ENCODE measurements at places on chromosomes 7 and 10.

- DNase-seq = no peak
Observed at GRCh38 chr10:32004161-32004591, 52.0 kb downstream of the KIF5B start.

- no peak for DNase-seq
Observed at GRCh38 chr10:30396698-30397097, 37.3 kb upstream of the MAP3K8 start.

DNA sequence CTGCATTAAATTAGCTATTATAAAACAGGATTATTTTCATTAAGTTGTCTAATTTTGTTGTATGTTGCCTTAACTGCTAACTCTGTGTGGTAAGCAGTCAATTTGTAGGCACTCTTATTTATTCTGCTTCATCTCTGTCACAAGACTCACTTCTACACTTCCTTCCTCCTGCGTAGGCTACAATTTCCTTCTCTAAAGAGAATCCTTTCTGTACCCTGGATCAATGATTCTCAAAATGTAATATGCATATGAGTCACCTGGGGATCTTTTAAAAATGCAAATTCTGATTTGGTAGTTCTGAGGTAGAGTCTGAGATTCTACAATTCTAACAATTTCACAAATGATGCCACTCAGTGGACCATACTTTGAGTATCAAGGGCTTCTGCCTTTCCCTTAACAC lies 4.4 kb upstream of the UBE2D1 start:
- no peak for DNase-seq

DNA sequence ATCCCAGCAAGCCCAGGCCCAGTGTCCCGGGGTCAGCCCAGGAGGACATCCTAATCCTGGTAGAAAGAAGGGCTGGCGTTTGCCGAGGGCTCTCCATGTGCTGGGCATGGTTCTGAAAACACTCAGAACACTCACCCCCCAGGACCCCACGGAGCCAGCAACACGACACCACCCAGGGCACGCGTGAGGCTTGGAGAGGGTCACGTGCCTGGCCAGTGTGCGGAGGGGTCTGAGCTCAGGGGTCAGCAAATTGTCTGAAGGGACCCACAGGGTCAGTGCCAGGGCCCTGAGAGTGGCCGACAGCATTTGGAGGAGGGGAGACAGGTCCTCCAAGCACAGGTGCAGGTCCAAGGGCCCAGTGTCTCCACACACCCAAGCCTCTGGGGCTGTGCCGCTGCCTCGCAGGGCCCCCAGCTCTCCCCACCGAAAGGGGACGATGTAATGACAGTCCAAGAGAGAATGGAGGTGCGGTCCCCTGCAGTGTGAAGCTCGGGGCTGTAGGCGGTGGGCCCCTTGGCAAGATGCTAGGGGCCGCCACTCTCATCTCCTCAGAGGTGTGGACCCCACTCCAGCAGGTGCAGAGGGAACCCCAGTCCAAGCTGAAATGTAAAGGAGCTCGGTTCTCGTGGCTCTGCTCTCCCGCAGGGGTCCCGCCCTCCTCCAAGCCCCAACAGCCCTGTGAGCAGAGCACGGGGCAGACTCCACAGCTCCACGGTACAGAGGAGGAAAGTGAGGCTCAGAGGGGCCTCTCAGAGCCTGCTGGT lies 7.8 kb downstream of the FOXL3 start:
- DNase-seq = no peak

GRCh38 chr7:1269336-1269890 lies 36.7 kb downstream of the UNCX start:
- DNase-seq = no peak

DNA sequence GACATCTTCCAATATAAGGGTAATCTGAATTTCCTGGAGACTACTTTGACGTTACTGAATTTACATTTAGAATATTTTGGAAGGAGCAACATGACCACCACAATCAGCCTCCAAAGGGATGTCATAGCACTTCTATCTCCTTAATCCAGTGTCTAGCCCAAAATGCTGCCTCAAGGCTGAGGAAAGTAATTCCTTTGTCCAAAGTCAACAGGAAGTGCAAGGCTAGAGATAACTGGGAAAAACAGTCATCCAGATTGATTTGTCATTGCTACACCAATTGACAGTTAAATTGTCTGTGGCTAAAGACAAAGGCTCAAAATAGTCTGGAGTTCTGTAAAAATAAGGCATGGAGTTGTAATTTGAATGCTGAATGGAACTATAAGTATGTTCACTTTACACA lies 3.9 kb upstream of the TFPI2 start:
- DNase-seq = no peak

- no peak for DNase-seq
Observed at GRCh38 chr7:82209179-82209747, 234.3 kb downstream of the CACNA2D1 start.

DNA sequence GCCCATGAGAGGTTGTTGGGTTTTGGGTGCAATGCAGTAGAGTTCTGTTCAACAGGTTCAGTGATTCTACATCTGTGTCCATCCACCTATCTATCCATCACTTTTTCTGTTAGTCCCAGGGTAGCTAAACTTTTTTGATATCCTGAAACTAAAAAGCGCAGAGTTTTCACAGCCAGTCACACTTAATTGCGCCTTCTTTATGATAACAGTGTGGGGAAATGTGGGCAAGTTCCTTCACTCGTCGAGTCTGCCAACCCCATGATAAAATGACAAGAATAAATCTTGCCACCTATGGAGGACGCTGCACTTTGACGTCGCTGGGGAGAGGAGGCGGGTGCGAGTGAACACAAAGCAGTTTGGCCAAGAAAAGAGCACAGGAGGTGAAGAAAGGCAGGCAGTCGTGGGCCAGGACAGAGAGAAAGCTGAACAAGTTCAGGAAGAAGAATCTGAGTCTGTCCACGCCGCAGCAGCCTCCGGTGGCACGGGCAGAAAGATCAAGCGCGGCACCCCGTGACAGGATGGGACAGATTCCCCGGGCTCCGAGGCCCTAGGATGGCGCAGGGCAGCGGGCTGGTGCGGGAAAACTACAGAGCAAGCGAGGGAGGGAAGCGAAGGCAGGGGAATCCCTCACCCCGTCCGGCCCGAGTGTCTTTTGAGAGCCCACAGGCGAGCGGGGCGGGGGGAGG lies 9.2 kb downstream of the SP8 start:
- DNase-seq = no peak

DNA sequence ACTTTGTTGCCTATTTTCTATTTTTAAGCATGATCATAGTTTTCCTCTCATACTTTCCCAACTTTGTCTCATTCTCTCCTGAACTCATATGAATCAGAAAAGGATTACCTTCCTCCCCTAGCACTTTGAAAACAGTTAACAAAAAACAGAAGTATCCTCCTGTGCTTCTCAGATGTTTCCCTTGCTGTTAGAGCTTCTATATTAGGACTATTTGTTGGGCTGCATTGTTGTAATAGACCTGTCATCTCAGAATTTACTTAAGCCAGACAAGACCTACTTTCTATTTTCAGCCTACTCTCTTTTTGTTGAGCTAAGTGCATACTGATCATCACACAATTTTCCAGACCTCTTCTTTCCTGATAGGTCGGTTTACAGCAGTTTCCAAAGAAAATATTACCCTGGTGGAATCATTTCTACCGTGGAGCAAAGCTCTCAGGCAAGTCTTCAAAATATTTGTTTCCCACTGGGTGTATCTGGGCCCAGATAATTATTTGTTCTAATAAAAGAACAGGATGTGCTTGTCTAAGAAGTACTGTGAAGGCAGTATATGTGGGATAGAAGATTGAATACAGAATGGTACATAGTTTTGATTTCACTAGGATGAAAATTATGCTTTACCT lies 411.9 kb upstream of the KLF6 start:
- DNase-seq = no peak

GRCh38 chr7:127654404-127655394 lies 2.7 kb downstream of the SND1 start:
- no peak for DNase-seq

- no peak for DNase-seq
Observed at GRCh38 chr10:78992333-78992732, 76.4 kb upstream of the ZMIZ1 start.

- no peak for DNase-seq
Observed at GRCh38 chr10:33897291-33897752, 562.9 kb upstream of the NRP1 start.

DNA sequence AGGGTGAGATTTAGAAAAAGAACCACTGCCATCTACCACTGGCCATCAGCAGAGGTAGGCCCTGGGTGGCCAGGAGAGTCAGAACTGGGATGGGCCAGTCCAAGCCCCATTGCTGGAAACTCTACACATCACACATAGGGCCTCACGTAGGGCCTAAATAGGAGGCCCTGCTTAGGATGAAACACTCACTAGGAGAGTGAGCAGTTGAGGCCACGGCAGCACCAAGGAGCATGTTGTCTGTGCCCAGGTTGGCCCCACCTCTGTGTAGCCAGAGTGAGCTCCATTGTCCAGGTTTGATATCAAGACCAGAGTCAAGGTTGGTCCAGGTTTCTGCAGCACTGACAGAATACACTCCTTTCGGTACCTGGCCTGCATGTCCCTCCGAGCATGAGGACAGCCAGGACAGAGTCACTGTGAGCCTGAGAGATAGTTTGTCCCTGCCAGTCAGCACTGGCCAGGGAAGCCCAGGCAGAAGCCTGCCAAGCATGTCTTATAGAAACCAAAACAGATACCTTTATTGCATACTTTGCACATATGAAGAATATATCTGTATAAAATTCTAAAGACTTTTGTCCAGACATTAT lies 77.9 kb upstream of the CAMK2B start:
- DNase-seq = no peak

DNA sequence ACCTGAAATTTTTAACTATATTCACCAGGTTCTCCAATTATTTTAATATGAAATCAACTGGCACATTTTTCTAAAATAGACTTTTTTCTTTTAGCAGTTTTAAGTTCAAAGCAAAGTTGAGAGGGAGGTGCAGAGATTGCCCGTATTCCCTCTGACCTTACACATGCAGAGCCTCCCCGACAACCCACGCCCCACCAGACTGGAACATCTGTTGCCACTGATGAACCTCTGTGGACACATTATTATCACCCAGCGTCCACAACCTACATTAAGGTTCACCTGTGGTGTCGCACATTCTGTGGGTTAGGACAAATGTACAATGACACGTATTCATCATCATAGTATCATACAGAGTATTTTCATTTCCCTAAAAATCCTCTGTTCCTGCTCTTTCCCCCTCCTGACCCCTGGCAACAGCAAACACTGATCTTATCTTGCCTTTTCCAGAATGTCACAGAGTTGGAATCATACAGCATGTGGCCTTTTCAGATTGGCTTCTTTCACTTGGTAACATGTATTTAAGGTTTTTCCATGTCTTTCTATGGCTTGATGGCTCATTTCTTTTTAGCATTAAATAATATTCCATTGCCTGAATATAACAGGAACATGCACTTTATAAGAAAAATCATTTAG lies 37.1 kb downstream of the COBL start:
- DNase-seq = no peak

GRCh38 chr7:74253835-74254128 lies 417 bp downstream of the RFC2 start:
- no peak for DNase-seq

DNA sequence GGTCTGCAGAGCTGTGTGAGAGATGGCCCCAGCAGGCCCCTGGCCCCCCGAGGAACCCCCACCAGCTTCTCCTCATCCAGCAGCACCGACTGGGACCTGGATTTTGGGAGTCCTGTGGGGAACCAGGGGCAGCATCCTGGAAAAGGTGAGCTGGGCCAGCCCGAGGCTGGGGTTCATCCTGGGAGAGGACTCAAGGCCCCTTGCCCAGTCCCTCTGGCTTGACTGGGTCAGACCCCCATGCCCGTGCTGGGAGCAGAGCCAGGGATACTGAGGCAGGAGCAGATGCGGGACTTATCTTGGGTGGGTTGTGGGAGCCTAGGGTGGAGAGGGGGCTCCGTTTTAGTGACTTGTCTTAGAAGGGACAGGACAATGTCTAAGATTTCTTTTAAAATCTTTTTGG lies 47.5 kb downstream of the ZNF467 start:
- no peak for DNase-seq

DNA sequence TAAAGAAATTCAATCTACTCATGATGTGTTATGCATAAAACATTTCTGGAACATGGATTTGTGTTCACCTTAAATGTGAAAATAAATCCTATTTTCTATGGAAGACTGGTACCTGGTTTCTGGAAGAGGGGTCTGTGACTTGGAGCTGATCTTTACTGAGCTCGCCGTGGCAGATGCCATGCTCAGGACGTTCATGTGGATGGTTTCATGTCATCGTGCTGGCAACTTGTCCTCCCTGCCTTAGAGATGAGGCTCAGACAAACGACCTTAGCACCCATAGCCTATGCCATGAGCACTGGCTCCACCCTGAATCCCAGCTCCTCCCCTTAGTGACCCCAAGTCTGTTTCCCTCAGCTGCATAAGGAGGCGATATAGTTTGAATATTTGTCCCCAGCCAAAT lies 7.3 kb downstream of the PPIF start:
- DNase-seq = no peak

DNA sequence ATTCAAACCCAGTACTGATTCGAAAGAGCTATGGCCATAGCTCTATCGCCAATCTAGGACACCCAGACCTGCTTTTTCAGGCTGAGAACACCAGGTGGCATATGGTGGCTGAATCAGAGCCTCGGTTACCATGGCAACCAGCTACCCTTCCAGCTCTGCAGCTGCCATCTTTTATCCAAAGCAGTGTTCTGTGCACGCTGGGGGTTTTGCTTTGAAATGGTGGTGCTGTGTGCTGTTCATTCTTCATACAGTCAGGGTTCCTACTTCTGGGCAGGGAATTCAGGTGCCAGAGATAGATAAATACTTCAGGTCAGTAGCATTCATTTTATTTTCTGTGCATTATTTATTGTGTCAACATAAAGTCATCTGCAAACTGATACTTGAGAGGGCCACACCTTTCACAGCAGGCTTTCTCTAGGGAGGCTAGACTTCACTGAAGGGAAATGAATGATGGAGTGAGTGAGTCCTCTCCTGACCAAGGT lies 85.4 kb downstream of the AKR1D1 start:
- DNase-seq = peak; percentile 42

DNA sequence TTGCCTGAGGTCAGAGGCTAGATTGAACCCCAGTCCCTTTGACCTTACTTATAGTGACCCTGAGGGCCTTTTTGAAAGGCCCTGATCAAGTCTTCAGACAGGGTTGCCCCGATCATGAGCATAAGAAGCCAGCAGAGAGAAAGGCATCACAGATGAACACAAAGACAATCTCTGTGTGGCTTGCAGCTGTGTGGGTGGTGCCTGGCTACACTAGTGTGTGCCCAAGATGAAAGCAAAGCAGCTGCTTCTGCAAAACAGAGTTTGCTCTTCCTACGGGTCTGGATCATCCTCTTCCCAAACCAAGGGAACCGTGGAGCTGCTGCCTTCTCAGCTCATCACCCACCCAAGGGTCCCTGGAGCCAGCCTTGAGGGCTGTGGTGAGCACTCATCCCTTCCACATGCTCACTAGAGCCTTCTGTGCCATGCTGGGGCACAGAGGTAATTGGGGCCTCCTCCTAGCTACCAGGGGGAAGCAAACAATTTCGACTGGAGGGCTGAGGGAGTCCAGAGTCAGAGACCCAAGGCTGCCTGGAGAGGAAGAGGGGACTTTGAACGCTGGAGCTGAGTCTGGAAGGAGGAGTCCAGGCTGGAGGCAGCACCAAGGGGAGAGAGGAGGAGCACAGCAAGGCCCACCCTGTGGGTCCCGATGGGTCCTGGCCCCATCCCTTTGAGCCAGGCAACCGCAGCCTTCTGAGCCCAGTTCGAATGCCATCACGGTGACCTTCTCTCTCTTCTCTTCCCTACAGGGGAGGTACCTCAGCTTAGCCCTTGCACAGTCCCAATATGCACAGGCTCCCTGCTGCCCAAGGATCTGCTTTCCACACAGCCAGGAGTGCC lies 42.3 kb downstream of the ANTXRL start:
- DNase-seq = peak; percentile 87

- DNase-seq = no peak
Observed at GRCh38 chr7:101399759-101400158, 37.1 kb downstream of the COL26A1 start.
